GM12864 (cell line): ENCODE measurements at places on chromosomes 11 and 22.

- DNase-seq, result no peak
These were observed 59.0 kb downstream of the SYN3 start for GRCh38 chr22:32999039-32999815.

DNA sequence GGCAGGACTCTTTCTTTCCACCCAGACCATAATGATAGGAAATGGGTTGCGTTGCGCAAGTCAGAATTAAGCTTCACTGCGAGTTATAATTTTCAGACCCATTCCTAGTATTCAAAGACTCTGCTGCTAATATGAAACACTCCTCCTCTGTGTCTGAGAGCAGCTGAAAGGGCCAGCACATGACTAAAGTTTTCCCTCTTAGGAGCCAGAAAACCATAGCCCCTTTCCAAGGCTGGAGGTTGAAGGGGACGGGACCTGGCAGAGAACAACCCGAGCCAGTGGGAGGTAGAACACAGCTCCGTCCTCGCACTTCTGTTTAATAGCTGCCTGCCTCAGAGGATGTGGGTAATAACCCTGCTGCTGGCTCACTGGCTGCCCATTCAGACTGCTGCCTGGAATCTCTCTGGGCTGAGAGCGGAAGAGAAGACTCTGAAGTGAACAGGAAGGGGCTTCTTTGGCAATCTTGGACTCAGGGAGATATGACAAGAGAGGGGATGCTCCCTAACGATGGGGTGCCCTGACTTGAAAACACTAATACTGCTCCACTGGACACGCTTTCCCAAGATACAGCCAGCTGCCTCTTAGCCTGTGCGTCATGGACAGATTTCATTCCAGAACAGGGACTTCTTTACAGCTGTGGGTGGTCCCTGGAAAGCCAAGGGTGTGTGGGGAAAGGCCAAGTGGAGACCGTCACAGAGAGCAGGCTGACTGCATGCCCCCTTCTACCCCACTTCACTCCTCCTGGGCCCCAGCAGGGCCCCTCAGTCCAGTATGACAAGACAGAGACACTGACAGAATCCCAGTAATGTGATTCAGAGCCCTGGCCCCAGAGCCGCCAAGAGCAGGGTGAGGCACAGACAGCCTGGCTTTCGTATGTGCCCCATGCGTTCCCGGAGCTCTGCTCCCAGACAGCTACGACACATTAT, 156.9 kb downstream of the FEZ1 start:
- DNase-seq, result no peak

DNA sequence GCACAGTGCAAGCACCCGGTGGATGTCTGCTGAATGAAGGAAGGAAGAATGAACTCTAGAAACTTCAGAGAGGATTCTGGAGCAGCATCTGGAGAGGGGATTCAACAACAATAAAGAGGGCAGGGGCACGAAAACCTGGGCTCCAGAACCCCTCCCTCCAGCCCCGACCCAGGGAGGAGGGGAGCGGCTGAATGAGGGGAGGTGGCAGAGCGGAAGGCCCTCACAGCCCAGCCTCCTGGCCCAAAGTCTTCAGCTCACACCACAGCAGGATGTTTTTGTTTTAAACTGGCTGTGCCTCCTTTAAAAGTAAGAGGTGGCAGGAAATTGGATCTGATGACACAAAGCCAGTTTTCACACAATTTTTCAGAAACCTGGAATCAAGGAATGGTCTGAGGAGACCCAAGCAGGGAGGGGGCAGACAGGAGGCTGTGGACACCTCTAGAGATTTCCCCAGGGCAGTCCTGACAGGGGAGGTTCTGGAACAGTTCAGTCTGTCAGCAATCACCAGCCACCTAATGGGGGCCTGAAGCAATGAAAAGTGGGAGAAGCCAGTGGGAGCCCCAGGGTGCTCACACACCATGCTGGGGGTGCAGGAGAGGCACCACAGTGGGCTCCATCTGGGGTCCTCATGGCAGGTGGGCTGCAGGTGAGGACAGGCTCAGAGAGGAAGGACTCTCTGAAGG, 44.4 kb upstream of the TCF20 start:
- DNase-seq, result no peak

- DNase-seq, result no peak
These were observed 20.9 kb downstream of the TSKU start for GRCh38 chr11:76803811-76804600.

- DNase-seq, result no peak
These were observed 302.0 kb downstream of the KIRREL3 start for GRCh38 chr11:126698576-126698975.

- no peak for DNase-seq
These were observed 265.2 kb downstream of the KCNA4 start for GRCh38 chr11:29751618-29752017.

DNA sequence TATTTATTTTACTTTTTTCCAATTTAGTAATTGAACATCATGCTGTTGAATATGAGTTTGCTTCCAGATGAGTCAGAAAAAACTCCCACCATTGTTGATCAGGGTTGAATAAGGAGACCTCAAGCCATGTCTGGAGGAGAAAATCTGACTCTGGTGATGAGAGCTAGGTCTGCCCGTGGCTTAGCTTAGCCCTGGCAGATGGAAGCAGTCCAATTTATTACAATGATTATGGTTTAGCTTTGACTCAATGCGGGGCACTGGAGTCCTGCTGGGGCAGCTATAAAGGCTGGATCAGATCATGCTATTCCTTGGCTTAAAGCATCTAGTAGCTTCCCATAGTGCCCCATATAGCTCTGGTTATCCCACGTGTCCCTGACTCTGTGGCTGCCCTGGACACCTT, 506.5 kb downstream of the MN1 start:
- no peak for DNase-seq

DNA sequence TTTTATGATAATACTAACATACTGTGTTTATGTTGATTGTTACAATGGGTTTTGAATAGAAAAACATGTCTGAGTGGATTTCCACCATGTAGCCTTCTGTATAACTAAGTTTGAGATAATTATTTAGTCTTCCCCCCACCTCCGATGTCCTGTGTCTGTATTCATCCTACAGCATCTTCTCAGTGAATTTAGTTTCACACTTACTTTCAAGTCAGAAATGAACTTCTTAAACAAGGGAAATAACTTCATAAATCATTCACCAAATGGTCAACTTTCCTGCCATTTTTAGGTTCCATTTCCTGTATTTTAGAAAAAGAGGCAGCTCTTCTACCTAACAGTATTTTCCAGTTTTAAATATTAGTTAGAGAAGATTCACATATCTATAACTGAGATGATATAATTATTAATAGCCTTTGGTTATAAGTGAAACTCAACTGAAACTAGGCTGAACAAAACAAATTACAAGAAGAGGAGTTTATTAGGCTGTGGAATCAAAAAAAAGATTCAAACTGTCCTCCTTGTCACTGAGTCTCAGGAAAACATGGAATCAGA, 3.5 kb downstream of the OR51B5 start:
- DNase-seq, result no peak

DNA sequence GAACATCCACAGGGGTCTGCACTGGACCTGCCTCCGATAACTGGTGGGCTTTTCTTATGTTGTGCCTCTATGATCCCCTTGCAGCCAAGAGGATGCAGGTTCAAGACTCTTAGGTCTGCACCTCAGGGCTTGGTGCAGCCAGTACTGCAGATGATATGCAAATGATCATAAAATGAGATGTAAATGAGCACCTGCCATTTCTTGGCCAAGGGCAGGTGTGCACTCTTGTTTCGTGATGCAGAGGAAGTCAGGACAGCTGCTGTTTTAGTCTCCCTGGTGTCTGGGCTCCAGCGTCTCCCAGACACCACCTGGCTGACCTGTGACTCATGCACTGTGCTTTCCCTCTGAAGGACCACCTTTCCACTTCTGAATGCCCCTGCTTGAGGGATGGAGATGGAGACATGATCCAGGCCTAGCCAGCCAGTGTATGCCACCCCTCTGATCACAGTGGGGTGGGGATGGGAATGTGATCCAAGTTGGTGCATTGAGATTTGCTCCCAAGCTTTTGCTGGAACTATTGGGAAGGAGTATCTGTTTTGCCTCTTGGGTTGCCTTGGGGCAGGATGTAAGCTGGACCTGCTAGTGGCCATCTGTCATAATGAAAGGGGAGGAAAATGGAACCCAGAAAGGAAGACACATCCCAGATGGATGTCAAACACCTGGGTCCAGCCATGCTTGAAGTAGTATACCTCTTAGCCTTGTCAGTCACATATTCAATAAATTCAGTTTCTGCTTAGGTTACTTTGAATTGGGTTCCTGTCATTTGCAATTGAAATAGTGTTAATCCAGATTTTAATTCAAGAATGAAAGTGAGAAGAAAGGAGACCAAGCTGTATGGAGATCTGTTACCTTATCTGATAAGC, 3.3 kb upstream of the KCNJ11 start:
- DNase-seq, result no peak

GRCh38 chr11:127844876-127845275, 742.5 kb downstream of the ETS1 start:
- DNase-seq, result no peak

DNA sequence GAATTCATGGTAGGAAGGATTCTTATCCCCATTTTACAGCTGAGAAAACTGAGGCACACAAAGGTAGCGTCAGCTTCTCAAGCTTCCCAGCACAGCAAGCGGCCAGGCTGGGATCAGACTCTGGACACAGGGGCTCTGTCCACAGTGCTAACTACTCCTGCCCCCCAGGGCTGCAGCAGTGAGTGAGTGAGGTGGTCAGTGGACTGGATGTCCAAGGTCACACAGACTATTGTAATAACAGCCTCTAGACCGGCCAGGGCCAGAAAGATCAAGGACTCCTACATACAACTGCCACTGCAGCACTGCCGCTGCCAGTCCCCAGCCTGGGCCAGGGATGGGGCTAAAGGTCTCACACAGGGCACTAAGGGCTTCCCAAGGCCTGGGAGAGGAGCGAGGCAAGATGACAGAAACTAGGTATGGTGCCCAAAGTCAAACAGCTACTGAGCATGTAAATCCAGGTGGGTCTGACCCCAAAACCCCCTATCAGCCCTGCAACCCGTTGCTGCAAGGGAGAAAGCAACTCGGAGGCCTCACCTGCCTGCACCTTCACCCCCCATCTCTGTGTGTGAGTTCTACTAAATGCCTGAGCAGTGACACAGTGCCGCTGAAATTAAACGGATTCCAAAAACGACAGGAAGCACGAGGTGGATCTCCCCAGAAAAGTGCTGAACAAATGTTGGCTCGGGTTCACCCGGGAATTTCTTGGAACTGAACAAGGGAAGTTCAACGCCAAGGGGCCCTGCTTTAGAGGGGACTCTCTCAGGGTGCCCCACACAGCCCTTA, 161.8 kb upstream of the GRK3 start:
- DNase-seq, result no peak

DNA sequence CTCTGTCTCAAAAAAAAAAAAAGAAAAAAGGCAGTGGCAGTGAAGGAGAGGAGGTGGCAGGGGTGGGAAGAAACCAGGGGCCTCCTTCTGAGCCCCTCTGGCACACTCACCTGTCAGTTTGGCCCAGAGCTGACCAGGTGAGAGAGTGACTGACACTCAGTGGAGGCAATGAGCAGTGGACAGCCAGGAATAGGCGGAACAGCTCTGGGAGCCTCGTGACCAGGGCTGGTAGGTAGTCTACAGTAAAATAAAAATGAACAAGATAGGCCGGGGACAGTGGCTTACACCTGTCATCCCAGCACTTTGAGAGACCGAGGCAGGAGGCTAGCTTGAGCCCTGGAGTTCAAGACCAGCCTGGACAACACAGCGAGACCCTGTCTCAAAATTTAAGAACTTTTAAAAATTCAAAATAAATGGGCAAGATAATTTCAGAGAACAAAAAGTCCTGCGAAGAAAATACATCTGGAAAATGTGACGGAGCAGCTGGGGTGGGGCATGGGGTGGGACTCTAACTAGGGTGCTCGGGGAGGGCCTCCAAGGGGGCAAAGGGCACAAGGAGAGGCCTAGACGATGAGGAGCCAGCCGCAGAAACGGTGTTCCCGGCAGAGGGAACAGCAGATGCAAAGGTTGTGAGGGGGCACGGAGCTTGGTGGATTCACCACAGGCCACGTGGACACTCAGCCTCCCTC, 3.8 kb upstream of the PDXP start:
- DNase-seq, result no peak

DNA sequence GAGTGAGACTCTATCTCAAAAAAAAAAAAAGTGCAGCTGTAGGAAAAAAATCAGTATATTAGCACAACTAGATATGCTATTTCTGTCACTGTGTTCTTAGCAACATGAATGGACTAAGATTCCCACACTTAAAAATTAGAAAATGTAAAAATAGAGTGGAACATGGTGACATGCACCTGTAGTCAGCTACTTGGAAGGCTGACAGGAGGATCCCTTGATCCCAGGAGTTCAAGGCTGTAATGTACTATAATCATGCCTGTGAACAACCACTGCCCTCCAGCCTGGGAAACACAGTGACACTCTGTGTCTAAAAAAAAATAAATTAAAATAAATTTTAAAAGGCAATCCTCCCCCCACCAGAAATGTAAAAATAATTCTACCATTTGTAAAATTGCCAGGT, 29.8 kb downstream of the PICALM start:
- DNase-seq, result no peak

GRCh38 chr11:109864834-109865547, 228.2 kb upstream of the ZC3H12C start:
- peak; percentile 7 for DNase-seq

- no peak for DNase-seq
These were observed 1.6 kb downstream of the NCAM1 start for GRCh38 chr11:112962579-112963367.

DNA sequence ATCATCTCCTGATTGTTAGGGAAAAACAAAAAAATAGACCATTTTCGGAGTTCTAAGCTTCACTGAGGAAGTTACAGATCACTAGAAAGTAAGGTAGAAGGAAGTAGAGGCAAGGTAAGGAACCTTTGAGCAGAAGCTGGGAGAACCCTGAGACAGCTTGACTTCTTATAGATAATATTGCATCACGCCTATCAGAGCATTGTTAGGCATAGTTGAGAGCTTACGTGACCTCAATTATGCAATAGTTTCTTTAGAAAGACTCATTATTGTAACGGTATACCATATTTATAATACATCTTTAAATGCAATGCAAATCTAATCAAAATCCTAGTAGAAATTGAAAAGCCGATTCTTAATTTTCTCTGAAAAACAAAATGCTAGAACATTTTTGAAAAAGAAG, 4.9 kb downstream of the TBRG1 start:
- DNase-seq, result no peak

DNA sequence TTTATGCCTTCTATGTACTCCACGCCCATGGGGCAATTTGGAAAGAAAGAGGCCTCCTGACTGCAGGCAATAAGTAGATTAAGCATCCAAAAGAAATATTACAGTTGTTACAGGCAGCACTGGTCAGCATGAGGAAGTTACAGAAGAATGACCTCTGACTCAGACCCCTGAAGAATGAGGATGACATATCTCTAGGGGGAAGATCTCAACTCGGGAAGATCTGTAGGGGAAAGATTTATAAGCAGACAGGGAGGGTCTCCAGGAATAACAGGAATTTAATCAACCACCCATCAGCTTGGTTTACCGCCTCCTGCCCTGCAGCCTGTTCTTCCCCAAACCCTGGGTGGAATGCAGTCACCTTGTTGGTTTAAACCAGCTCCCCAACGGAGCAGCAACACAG, 58.0 kb downstream of the RCN1 start:
- no peak for DNase-seq

DNA sequence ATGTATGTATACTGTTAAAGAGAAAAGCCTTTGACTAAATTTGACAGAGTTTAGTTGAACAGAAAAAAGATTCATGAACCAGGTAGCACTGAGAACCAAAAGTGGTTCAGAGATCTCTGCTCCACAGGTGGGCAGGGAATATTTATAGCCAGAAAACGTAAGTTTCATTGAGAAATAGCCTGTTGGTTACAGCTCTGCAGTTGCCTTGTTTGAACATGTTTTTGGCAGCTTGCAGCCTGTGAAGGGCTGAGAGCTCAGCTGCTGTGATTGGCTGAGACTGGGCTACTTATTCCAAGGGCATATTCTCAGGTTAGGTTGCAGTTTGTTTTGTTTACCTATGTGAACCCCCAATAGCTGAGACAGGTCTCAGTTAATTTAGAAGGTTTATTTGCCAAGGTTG, 13.5 kb upstream of the ZNF74 start:
- DNase-seq, result no peak
